ENCODE measurements at places on chromosomes 11 and 22.

GRCh38 chr22:41469218-41469851 is 418 bp downstream of the ACO2 start:
- peak; percentile 14 for DNase-seq

- DNase-seq: no peak
These were observed 7.4 kb upstream of the DGKZ start for GRCh38 chr11:46339816-46340215.

- peak; percentile 91 for DNase-seq
These were observed 10.0 kb downstream of the PPM1F start for GRCh38 chr22:21942407-21943343.

DNA sequence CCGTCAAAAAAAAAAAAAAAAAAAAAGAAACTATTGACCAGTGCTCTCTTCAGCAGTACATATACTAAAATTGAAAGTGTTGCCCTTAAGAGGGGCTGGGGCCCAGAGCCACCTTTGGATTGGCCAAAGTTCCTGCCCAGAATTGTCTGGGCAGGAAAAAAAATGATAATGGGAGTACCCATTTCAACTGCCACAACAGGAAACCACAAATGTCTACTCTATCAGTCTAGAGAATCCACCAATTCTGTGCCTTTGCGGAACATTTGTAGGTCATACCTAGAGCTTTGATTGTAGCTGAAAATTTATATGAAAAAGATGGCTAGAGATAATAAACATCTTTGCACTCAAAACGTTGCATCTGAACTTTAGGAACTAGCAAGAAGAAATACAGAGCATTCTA is 69.4 kb downstream of the FAM76B start:
- no peak for DNase-seq

GRCh38 chr11:64722141-64723065 is 594 bp downstream of the NRXN2 start:
- DNase-seq: no peak

DNA sequence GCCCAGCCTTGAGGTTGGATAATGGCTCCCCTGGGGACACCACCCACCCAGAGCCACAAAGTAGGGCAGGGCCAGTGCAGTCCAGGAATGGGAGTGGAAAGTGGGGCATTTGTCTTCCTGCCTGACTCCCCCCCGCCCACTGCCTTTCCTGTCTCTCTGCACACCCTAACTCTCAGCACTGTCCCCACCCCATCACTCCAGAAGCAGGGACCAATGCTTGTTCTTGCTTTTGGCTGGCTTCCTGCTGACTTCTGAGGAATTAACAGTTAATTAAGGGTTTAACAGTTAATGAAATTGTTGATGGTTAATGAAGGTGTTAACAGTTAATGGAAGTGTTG is 4.7 kb downstream of the PITPNM1 start:
- no peak for DNase-seq

GRCh38 chr11:6196396-6196795 is 2.6 kb upstream of the OR52W1 start:
- DNase-seq: no peak

DNA sequence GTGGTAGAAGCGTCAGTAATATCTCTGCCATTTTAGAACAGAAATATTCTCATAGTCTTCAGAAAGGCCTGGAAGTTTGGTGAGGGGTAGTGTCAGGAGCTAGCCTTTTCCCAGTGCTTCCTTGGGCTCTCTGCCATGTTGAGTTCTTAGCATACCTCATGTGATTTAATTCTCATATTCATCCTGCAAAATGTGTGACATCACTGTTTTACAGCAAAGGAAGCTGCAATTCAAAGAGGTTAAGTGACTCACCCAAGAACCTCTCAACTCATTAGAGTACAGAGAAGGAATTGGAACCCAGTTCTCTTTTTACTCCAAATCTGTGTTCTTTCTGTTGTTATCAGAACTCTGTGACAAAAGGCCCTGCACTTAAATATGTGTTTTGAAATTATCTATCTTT is 72.1 kb downstream of the RNF169 start:
- peak; percentile 82 for DNase-seq

GRCh38 chr22:21866833-21867527 is 465 bp downstream of the MAPK1 start:
- DNase-seq: peak; percentile 64

GRCh38 chr11:84103096-84103495 is 816.9 kb upstream of the CCDC90B start:
- no peak for DNase-seq

GRCh38 chr11:126815111-126815510 is 185.5 kb downstream of the KIRREL3 start:
- DNase-seq: peak; percentile 57

DNA sequence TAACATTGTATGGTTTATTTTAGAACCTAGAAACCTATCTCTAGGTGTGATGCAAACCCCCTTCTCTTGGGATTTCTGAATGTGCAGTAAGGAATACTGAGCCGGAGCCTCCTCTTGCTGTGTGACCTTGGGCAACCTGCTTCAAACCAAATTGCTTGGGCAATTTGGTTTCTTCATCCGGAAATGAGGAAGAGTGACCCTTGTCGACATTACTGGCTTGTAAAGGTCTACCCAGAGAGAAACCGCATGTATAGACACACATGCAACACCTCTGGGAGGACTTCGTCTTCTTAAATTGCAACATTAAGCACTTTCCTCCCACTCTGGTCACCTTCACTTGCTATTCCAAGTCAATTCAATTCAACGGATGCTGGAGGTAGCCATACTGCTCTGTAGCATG is 19.6 kb upstream of the TP53I11 start:
- no peak for DNase-seq

DNA sequence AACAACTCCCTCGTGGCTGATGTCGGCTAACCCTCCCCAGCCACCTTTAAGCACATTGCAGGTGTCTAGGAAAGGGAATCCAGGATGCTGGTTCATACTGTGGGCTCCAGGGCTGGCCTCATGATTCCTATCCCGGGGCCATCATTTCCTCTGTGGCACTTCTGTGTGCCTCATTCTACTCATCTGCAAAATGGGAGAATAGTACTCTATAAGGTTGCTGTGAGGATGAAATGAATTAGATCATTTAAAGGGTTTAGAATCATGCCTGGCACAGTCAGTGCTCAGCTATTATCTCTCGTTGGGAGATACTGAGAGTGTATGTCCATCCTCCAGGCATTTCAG is 4.3 kb upstream of the FADS3 start:
- DNase-seq: no peak

- DNase-seq: no peak
These were observed 12.9 kb downstream of the DNAL4 start for GRCh38 chr22:38781033-38781432.

DNA sequence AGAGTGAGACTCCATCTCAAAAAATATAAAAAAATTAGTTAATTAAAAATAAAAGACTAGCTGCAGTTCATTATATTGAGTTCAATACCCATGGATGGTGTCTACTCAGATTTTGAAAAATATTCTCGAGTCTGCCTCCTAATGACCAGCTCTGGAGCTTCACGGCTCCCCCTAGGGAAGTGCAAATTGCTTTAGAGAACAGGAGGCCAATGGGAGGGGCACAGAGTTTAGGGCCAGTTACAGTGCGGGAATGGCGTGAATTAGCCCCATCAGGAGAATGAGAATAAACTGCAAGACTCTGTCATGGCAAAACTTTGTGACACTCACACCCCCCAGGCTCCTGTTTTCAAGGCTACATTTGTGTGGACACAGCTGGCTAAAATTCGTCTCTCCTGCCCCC is 4.6 kb downstream of the FGF4 start:
- no peak for DNase-seq

- no peak for DNase-seq
These were observed 71.1 kb upstream of the SLC5A12 start for GRCh38 chr11:26792941-26793340.

DNA sequence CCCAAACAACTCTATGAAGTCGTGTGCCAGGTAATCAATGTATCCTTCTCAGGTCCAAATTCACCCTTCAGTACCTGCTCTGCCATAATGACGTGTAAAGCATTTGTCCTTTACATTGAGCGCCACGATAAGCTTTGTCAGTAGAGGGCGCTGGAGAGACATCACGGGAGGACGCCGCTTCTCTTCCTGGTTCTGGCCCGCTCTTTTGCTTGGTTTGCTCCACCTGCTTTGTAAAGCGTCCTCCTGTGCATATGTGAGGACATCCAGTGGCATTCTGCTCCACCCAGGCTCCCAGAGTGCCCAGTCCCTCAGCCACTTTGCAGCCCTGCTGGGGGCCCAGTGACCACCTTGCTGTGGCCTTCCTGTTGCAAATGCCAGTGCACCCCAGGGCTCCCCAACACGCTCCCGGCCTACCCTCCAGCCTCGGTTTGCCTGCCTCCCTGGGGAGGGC is 61.1 kb downstream of the WT1 start:
- peak; percentile 44 for DNase-seq

DNA sequence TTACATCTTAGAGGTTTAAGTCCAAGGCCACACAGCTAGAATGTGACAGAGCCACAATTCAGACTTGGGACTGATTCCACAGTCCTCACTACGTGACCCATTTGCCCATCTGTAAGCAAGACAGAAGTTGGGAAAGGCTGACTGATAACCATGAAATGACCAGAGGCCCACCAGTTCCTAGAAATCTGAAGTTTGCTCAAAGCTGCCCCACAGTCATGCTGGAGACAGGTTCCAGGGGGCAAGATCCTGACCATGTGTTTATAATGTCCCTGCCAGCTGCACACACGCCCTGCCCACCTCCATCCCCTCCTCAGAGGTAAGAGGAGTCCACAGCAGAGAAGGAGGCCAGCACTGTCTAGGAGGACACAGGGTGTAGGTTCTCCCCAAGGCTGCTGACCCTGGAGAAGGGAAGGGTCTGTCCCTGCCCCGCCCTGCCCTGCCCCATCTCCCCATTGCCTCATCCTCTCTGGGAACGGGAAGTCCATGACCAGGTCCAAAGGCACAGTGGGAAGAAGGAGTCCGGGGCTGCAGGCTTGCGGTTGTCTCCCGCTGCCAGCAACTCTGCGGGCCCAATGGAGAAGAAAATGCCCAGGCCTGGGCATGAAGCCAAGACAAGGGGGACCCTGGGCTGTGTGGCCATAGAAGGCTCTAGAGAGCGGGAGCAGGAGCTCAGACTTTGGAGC is 11.9 kb upstream of the OAF start:
- DNase-seq: no peak

DNA sequence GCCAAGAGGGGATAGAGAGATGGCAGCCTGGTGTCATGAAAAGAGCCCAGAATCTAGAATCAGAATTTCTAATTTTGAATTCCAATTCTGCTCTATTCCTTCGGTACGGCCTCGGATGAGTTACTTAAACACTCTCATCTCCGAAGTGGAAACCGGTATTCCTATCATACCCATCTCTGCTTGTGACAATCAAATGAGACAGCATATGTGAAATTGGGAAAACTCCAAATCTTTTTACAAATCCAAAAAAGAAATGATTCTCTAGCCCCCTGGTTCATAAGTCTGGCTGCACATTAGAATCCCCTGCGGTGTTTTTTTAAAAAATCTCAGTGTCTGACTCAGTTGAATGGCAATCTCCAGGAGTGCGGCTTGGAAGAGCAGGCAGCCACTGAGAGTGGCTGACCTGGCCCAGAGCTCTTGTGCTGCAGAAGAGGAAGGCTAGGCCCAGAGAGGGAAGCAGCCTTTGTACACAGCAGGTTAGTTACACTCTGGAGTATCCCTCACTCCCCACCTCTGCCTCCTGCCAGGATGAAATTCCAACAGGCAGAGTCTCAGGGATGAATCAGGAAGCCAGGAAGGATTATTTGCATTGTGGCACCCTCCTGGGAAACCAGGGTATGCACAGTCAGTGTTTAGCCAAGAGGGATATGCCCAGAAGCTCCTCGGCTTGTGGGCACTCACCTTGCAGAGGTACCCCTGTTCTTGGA is 93.6 kb upstream of the ISX start:
- DNase-seq: no peak

DNA sequence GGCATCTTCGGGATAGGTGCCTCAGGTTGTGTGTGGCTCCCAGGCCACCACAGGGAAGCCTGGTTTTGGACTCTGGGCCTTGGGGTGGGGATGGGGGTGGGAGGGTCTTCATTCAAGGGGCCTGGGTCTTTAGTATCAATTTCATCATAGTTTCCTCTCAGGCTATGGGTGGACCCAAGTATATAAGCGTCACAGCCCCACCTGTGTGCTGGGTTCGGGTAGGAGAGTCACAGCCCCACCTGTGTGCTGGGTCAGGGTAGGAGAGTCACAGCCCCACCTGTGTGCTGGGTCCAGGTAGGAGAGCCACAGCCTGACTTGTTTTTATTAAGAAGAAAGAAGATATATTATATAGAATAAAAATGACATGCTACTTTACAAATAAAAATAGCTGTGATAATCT is 422.1 kb downstream of the BRD1 start:
- DNase-seq: no peak

DNA sequence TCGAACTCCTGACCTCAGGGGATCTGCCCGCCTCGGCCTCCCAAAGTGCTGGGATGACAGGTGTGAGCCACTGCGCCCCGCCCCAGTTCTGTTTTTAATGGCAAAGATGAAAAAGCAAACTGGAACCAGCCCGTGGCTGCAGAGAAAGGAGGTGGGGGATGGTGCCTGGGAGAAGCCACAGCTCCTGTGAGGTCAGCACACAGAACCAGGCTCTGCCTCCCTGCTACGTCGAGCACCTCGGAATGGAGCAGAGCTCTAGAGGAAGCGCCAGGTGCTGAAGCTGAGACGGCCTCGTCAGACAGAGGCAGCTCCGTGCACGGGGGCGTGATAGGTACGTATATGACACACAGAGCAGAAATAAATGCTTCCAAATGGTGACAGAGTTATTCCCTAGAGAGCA is 8.5 kb downstream of the DRD4 start:
- no peak for DNase-seq

DNA sequence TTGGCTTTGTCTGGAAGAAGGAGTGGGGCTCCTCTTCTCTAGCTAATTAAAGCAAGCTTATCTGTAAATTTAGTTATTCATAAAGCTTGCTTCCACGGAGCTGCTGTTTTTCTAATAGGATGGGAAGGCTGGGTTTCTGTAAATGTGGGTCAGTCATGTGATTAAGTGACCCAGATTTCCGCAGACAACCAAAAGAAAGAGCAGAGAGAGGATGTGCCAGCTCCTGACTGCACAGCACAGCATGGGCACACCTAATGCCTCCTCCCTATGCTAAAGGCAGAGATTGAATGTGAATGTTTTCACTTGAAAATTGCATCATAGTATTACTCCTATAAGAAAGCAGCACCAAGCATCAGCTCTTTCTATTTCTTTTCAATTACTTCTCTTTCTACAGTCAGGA is 160.2 kb downstream of the FAT3 start:
- peak; percentile 10 for DNase-seq

- peak; percentile 47 for DNase-seq
These were observed 38.7 kb upstream of the TSKU start for GRCh38 chr11:76744186-76745043.

DNA sequence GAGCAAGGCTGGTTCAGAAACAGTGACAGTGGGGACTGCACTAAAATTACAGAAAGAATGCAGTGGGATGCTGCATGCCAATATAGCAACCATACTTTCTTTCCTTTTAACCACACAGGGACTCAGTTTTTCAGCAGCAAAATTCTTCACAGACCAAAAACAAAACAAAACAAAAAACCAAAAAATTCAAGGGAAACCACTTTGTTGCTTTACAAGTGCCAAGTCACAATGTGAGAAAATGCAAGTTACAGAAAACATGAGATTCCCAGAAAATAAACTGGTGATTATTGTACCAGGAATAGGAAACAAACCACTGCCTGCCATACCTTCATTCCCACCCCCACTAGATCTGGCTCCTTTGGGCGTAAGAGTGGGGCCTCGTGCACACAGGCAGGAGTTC is 52.6 kb downstream of the TENM4 start:
- peak; percentile 47 for DNase-seq

Data from GM03348 (cell line).